ENCODE measurements at places on chromosomes 11 and 22. TPM values are rescaled to one million over a fixed set of nuclear protein-coding genes. Genes with fewer than 3 reads are reported as not detected.

GRCh38 chr11:27619763-27620335, 80.4 kb downstream of the BDNF start:
- DNase-seq, result no peak

The GRIA4 gene
- not detected for polyA plus RNA-seq

- peak; percentile 92 for DNase-seq
Measured at GRCh38 chr11:65606876-65607613, 7.0 kb downstream of the MAP3K11 start.

DNA sequence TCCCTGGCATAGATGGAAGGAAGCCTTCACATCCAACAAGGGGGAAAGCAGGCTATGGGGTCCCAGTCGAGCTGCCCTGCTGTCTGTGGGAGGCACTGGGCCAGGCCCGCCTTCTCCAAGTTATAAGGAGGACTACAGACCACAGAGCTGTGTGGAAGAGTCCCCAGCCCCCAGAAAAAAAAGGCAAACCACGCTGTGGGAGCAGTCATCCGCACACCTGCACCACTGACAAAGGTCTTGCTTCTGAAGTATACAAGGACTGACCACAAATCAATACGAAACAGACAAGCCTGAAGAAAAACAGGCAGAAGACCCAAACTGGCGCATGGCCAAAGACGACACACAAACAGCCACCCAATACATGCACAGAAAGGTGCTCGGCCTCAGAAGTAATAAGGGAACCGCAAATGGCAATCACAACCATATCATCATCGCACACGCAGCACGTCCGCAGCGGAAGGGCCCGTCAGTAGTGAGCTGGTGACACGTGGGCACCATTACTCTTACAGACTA, 384.1 kb downstream of the CTTN start:
- DNase-seq, result no peak

DNA sequence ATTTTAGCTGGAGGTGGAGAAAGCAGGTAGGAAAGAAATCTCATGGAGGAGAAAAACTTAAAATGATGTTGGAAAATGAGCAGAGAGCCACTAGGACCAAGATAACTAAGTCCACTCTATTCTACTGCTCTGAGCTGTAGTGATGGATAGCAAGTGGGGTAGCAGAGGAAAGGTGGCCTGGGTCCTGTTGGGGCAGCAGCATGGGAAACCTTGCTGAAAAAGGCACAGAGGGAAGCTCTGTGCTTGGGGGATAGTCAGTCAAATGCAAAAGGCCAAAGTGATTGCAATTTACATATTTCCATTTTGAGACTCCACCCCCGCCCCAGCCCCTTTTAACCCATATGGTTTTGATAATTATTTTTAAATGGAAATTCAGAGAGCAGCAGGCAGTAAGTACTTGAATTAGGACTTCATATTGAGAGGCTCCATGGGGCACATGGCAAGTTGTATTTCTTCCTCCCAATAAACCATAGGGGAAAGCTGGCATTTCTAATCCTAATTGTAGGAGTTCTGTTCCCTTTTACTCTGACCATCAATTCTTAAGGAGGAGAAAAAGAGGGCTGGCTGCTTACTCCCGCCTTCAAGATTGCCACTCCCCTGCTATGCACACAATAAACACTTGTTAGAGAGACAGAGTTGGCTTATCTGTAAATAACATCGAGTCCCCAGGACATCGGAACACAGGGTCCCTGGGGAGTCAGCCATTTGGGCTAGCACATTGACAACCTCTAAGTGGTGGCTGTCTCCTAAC, 1341.5 kb upstream of the TENM4 start:
- no peak for DNase-seq

DNA sequence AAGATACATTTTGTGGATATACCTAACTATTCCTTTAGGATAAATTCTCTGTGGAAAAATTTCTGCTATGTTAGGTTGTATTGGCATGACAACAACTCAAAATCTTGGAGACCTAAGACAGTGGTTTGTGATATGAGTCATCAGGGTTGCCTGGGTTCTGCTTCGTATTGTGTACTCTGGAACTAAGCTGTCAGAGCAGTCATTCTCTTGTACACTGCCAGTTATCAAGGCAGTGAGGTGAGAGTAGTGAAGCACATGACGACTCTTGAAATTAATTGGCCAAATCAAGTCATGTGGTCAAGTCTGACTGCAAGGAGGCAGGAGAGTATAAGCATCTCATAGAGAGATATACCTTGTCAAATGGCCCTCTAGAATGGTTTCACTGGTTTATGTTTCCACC, 104.4 kb downstream of the FANCF start:
- no peak for DNase-seq

DNA sequence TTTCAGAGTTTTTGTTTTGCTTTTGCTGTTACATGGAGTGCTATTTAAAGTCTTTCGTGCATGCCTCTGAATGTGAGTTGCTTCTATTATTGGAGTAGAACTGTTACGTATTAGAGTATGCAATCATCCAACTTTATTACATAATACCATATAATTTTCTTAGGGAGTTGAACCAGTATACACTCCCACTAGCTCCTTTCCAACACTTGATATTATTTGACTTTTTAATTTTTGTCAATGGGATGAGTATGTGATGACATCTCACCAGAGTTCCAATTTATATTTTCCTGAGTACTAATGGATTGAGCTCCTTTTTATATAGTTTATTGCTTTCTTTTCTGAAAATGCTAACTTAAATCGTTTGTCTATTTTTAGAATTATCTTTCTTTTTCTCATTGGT, 90.9 kb downstream of the GRAMD1B start:
- no peak for DNase-seq

DNA sequence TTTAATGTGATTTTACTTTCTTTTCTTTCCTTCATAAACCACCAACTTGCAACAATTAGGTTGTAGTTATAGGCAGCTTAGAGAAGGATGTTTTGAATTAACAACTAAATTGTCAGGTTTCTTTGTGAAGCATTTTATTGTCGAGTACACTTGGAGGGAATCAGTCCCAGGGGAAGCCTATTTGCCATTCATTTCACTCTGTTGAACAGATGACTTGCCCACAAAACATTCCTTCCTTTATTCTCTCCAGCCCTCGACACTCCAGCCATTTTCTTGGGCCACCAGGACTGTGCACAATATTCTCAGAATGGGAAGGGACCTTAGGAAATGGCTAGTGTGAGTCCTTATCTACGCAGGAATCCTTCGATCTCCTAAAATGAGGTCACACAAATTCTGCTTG, 620.6 kb downstream of the SOX6 start:
- no peak for DNase-seq

The FGF19 gene
- not detected for polyA plus RNA-seq

The PATE2 gene
- not detected for polyA plus RNA-seq

The NLRP10 gene
- not detected for polyA plus RNA-seq

- no peak for DNase-seq
Measured at GRCh38 chr22:48896766-48897644, 930.7 kb downstream of the BRD1 start.

DNA sequence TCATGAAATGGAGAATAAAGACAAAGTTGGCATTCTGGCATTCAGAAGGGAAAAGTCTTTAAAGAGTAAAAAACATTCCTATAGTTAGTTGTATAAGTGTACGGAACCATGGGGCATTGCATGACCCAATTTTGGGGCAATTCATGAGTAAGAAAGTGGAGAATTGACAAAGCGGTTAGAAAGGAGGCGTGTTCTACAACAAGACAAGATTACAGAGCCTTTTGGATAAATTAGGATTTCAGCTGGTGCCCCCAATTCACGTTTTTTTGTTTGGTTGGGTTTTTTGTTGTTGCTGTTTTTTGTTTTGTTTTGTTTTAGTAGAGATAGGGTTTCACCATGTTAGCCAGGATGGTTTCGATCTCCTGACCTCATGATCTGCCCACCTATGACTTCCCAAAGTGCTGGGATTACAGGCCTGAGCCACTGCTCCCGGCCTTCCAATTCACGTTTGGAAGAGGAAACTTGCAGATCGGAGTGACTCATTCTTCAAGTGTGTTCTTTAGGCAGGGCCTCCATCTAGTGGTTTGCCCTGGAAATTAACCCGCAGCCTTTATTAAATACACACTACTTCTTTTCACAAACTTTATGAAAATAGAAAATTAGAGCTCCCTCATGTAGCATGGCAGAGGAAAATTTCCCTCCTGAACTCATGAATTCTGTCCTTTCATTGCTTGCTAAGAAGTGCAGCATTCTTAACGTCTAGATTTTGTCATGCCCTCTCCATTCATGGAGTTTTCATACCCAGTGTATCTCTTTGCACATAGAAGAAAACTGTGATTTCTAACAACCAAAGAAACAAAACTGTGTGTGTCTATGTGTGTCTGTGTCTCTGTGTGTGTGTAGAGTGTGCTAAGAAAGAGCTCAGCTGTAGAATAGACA, 118.1 kb downstream of the BBOX1 start:
- DNase-seq, result peak; percentile 51

DNA sequence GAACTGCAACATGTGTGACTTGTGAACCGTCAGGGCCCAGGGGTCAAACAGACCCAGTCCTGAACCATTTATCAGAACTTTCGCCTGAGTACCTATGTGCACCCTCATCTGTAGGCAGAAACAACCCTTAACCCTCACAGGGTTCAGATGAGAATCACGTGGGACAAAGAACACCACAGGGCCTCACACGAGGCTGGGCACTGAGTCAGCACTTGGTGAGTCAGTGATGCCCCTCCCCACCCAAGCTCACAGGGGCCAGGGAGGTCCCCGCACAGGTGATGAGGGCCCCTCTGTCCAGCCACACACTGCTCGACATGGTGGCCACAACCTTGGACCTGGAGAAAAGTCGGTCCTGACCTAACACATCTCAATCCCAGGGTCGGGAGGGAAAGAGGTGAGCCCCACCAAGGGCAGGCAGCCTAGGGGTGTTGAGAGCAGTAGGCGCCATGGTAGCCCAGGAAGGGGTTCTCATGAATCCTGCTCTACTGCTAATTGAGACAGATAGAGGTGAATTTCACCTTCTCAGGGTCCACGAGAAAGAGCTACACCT, 176.4 kb downstream of the SHANK2 start:
- DNase-seq, result no peak

The NDUFC2 gene
- 193 TPM for polyA plus RNA-seq

The MYO18B gene
- polyA plus RNA-seq, result 0.62 TPM

The C11orf21 gene
- polyA plus RNA-seq, result 0.60 TPM

GRCh38 chr11:27717377-27717776, 17.1 kb upstream of the BDNF start:
- DNase-seq, result no peak

GRCh38 chr11:1470681-1471611, 15.6 kb downstream of the MOB2 start:
- DNase-seq, result no peak

- no peak for DNase-seq
Measured at GRCh38 chr22:24457894-24458420, 30.6 kb downstream of the ADORA2A start.

- no peak for DNase-seq
Measured at GRCh38 chr11:111932611-111932950, 4.6 kb upstream of the DIXDC1 start.

The OR52E6 gene
- polyA plus RNA-seq, result not detected

The BEST1 gene
- polyA plus RNA-seq, result 6.7 TPM

DNA sequence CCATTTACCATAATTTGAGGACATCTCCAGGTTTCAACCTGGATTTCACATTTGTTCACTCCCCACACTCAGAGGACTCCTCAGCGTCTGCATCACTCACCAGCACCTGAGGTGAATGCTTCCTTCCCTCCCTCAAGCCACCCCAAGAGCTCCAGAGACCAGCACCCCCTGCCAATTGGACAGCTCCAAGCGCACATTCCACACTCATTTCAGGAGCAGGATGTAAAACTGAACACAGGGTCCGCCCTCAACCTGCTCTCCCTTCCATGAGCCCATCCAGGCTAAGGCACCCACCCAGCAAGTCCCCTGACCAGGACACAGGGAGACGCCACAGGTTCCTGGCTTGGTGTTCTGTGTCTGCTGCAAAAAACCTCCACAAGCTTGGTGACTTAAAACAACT, 3.9 kb downstream of the SCGB1D1 start:
- no peak for DNase-seq

- no peak for DNase-seq
Measured at GRCh38 chr11:133197425-133197824, 334.9 kb downstream of the OPCML start.

GRCh38 chr11:65634440-65634839, 3.5 kb upstream of the SIPA1 start:
- no peak for DNase-seq

DNA sequence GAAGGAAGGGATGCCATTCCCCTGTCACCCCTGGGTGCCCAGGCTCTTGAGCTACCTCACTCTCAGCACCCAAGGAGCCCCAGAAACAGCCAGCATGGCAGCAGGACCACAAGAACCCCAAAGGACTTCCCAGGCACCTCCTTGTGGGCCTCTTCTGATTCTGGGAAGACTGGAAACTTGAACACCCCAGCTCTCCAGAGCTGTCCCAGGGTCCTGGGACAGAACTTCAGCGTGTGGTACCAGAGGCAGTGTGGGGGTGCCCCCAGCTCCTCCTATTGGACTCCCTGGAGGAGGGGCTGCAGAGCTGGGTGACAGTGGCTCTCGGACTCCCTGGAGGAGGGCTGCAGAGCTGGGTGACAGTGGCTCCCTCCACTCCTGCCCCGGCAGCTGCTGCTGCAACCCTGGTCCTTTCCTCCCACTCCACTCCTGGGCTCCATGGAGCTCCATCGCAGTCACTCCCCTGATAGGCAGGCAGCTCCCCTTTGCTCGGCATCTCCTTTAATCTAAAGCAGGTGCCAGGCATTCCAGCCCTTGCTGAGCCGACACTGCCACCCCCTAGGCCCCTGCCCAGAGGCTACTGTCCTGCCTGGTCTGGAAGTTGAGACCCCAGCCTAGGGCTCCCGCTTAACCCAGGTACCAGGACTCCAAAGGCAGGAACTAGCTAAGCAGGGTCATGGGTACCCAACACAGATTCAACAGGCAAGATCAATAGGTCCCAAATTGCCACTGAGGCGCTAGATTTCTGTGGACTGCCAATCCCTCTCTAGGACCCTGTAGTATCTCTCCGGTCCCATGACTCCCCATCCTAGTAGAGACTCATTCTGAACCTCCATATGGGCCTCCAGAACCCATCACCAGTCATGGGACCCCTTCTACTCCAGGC, 2.7 kb downstream of the BCL9L start:
- DNase-seq, result no peak

Data from urinary bladder (tissue), 4 donors.